ENCODE measurements at places on chromosomes 6 and 20. TPM values are rescaled to one million over a fixed set of nuclear protein-coding genes. Genes with fewer than 3 reads are reported as not detected.

The NKX2-2 gene
- total RNA-seq, result not detected

The ETV7 gene
- 1.7 TPM for total RNA-seq

The MAS1 gene
- not detected for total RNA-seq

The KCNG1 gene
- 0.85 TPM for total RNA-seq

The RING1 gene
- 53.3 TPM for total RNA-seq

The C6orf118 gene
- total RNA-seq, result not detected

The SLPI gene
- not detected for total RNA-seq

Measured in G401 (cell line).